ENCODE measurements at places on chromosomes 3 and 15.
A peak's percentile ranks its signal among the peaks of the same experiment; 100 is the strongest.

- no peak for DNase-seq
These were observed 43.1 kb upstream of the TRPC1 start for GRCh38 chr3:142680710-142681109.

GRCh38 chr15:31148297-31149087, 47.0 kb upstream of the TRPM1 start:
- DNase-seq: no peak

DNA sequence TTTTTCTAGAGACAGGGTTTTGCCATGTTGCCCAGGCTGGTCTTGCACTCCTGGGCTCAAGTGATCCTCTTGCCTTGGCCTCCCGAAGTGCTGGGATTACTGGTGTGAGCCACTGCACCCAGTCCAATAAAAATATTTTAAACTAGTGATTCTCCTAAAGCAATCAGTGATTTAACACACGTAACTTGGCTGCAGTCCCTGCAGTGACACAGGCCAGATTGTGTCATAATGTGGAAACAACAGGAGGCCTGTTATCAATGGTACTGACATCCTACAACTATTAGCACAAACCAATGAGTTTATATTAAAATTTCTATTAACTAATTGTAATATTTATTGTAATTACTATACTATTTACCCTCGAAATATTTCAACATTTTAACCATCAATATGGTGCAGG, 1.6 kb upstream of the SEC61A1 start:
- no peak for DNase-seq

- no peak for DNase-seq
These were observed 135.0 kb downstream of the NFKBIZ start for GRCh38 chr3:101984356-101984755.

DNA sequence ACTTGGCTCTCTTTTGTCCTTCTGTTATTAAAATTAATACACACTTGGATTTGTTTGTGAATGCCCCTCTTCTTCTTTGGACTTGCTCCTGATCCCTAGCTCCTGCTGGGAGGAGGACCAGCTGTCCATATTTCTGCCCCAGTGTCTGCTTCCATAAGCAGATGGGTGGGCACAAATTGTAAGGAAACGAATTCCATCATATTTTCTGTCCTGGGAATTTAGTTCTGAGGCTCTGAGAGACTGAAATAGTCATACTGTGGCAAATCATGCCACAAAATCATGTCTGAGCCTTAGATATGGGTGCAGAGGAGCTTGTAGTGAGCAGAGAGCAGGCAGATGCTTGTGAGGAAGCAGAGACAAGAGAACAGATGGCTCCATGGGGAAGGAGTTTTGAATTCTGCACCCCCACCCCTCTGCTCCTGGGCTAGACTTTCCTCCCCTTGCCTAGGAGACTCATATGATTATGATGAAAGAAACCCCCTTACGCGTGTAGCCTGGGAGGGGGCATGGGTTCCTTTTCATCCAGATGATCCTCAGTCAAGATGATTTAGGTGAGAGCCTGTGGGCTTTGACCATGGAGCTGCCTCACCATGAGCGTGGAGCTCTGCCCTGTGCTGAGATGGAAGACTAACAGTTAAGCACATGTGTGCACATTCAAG, 50.6 kb downstream of the SV2B start:
- no peak for DNase-seq

GRCh38 chr3:150751781-150752263, 11.1 kb downstream of the SIAH2 start:
- no peak for DNase-seq

- no peak for DNase-seq
These were observed 27.1 kb downstream of the C15orf39 start for GRCh38 chr15:75228787-75229186.

DNA sequence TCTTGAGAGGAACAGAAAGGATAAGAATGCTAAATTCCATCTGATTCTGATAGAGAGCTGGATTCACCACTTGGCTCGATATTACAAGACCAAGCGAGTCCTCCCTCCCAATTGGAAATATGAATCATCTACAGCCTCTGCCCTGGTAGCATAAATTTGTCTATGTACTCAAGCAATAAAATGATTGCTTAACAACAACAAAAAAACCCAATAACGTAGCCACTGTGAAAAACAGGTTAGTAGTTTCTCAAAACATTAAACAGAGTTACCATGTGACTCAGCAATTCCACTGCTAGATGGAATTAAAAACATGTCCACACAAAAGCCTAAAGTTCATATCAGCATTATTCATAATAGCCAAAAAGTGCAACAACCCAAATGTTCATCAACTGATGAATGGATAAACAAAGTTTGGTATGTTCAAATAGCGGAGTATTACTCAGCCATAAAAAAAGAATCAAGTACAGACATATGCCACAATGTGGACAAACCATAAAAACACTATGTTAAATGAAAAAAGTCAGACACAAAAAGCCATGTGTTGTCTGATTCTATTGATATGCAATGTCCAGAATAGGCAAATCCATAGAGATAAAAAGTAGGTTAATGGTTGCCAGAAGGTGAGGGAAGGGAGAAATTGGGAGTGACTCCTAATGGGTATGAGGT, 16.8 kb downstream of the BCL2L10 start:
- peak; percentile 31 for DNase-seq

- no peak for DNase-seq
These were observed 39.5 kb upstream of the CHRNB4 start for GRCh38 chr15:78680431-78681075.

GRCh38 chr3:53939086-53939582, 47.5 kb upstream of the SELENOK start:
- DNase-seq: no peak

DNA sequence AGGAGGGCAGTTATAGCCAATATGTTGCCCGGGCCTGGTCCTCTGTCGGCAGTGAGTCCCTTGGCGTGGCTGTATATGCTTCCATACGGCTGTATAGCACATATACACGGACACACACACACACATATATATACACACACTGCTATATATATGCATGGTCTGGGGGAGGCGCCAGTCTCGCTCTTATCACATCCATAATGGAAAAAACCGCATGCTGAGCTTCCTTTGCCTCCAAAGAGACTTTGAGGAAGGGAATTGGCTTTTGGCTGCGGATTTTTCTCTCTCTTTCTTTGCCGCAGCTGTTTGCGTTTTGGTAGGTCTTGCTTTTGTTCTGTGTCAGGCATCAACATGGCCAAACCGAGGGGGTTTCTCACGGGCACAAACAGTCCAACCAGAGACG, 11.3 kb upstream of the TMEM115 start:
- DNase-seq: no peak

DNA sequence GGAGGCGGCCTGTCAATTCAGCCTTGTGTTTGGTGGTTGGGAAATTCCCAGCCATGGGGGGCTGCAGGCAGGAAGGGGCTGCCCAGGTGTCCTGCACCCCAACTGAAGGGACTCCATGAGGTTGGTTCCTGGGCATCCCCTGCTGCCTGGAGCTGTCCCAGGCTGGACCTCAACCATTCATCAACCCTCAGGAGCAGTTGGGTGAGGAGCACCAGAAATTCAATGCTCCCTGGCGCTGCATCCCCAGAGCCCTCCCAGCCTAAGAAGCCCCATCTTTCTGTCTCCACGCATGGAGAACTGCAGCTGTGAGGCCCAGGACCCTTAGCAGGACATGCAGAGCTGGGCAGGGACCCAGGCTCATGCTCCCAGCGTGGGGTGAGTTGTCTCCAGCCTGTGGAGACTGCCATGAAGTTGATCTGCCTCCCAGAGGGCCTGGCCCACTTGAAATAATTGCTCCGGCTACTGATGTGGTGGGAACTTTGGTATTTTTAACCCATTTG, 8.0 kb upstream of the SEMA3B start:
- no peak for DNase-seq

DNA sequence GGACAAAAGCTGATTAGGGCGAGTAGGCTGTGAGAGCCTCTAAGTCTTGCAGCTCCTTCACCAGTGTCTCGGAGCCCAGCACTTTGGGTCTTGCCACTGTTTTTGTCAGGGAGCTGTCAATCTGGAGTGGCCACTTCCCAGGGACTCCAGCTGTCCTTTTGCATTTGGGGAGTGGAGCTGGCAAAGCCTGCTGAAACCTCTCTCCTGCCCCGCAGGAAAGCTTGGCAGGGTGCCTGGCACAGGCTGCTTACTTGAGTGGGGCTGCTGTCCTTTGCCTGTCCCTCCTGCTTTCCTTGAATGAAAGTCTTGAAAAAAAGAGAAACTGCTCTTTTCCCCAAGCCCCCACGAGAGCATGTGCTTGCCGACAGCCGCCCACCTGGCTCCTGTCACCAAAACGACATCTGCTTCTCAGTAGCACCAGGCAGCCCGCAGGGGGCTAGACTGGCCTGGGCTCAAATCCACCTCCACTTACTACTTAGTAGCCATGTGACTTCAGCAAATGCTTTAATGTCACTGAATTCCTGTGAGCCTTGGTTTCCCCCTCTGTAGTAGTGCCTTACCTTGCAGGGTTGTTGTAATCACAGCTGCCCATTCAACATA, 13.7 kb downstream of the USP13 start:
- DNase-seq: peak; percentile 22

- no peak for DNase-seq
These were observed 123.3 kb upstream of the CTNNB1 start for GRCh38 chr3:41075975-41076374.

DNA sequence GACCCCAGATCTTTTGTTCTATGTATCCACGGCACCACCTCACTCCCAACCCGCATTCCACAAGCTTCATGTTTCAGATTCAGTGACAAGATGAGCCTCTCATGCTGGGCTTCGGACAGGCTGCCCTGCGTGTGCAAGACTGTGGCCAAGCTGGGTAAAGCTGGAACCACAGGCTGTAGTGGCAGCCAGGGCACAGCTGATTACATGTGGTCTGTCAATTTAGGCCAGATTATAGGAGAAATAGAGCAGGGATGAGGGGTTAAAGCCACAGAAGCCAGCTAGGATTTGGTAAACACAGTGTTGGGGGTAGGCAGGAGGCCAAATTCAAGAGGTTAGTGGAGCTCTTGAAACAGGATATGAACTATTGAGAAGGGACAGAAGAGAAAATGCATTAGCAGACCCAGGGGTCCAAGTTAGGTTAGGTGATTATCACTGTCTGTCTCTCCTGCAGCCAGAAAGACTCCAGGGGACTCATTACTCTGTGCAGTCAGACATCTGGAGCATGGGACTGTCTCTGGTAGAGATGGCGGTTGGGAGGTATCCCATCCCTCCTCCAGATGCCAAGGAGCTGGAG, 12.9 kb downstream of the SNAPC5 start:
- DNase-seq: no peak

- peak; percentile 27 for DNase-seq
These were observed 1099.3 kb downstream of the ROBO2 start for GRCh38 chr3:78139166-78139565.

DNA sequence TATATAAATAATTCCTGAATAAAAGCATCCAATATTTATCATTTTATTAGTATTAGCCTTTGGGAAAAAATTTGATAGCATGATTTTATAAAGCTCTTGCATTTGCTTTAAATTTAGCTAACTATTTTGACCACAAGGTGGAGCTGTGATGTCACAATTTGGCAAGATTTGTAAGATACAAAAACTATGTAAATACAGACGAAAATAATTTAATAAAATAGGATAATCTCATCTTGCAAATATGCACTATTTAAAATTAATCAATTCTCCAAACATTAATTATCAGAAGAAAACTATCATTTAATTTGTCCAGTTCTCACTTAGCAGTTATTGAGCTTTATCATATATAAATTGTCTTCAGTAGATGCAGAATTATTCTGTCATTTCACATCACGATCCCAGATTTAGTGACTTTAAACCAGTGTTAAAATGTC, 95.4 kb downstream of the PLOD2 start:
- peak; percentile 3 for DNase-seq

- DNase-seq: no peak
These were observed 49.5 kb downstream of the APBA2 start for GRCh38 chr15:28935316-28935715.

DNA sequence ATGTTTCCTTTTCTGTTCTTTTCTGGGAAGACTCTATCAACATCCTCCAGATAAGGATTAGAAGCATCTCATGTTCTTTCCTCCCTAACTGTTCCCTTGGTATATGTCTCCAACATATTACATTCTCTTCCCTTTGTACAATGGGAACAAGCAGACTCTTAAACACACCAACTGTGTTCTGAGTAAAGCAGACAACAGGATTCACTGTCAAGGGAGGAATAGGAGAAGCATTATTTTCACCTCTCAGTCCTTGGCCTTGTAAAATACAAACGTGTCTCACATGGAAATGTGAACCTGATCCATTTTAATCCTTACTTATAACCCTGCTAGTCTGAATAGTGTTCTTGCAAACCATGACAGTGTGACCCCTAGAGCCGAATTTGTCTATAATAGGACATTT, 19.6 kb downstream of the GYG1 start:
- no peak for DNase-seq

DNA sequence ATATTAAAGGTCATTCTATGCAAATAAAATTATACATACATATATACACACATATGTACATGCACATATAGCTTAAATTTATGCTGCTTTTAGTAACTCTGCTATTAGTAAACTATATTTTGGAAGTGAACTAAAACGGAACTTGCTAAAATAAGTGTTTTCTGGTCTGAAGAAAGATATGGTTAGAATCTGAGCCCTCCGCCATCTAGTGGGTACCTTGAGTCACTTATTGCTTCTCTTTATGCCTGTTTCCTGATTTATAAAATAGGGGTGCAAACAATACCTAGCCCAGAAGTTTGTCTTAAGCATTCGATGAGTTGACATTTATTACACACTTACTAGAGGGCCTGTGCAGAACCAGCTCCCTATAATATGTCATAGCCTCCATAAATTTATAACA, 255.7 kb downstream of the CNTN6 start:
- no peak for DNase-seq

DNA sequence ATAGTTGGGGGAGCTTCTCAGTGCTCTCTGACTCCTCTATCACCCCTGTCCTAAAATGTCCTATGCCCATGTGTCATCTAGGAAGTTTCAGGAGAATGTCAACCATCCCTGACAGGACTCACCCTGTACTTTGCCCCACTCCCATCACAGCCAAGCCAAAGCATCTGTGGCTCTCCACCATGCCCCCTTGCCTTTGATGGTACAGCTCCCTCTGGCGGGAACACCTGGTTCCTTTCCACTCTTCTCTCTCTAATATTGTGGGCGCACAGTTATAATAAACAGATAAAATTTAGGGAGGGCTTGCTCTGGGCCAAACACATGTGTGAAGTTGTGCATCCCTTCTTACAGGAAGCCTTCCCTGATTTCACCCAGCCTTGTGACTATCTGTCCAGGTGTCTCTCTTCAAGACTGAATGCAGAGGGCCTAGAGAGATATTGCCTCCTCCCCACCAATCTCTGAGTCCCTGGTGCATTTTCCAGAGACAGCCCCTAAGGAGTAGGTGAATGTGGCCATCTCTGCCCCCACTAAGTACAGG, 62.8 kb downstream of the ISG20 start:
- no peak for DNase-seq

- DNase-seq: peak; percentile 92
These were observed 2.7 kb upstream of the KNSTRN start for GRCh38 chr15:40379853-40380252.

DNA sequence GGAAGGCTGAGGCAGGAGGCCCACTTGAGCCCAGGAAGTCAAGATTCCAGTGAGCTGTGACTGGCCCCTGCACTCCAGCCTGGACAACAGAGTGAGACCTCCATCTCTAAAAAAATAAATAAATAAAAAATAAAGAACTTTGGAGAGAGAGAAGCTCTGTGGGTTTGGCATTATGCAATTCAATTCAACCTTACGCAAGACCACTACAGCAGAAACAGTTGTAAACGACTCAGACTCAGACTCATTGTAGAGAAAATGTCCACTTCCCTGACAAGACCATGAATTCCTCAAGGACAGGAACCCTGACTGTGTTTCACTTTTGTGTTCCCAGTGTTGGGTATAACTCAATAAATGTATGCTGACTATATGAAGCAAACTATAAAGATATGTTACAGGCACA, 90.3 kb upstream of the C3orf80 start:
- peak; percentile 22 for DNase-seq
